ENCODE measurements at places on chromosomes 6 and 20.

DNA sequence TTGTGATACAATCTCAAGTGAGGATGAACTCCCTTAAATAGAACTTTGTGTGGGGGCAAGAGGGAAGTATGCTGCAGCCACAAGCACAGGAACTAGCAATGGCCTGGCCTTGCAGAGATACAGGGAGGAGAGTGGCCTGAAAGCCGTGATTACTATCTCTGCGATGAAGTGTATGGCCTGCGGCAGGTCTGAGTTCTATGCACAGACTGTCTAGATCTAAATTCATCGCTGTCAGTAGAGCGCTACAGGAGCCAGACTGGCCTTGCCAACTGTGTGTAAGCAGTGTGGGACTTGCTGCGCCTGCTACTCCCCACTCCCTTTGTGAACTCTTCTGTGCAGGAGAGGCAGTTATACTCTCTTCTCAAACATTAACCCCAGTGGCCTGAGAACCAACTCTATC lies 997.0 kb downstream of the GRIK2 start:
- no peak for DNase-seq

DNA sequence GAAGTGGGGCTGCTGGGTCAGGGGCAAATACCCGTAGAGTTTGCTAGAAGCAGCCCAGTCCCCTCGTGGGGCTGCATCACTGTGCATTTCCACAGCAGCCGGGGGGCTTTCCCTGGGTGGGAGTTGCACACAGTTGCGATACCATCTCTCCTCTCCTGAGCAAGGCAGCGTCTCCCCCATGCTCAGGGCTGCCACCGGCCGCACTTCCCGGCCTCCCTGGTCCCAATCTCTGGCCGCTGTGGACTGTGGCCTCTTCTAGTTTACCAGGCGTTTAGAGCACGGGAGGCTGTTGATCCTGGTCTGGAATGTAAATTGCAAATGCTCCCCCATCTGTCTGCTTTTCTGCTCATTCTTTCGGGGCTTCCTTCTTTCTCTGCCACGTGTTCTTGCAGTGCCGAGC lies 31.1 kb downstream of the OSBPL2 start:
- DNase-seq: no peak

GRCh38 chr20:19901226-19901625 lies 115.9 kb upstream of the NAA20 start:
- no peak for DNase-seq

DNA sequence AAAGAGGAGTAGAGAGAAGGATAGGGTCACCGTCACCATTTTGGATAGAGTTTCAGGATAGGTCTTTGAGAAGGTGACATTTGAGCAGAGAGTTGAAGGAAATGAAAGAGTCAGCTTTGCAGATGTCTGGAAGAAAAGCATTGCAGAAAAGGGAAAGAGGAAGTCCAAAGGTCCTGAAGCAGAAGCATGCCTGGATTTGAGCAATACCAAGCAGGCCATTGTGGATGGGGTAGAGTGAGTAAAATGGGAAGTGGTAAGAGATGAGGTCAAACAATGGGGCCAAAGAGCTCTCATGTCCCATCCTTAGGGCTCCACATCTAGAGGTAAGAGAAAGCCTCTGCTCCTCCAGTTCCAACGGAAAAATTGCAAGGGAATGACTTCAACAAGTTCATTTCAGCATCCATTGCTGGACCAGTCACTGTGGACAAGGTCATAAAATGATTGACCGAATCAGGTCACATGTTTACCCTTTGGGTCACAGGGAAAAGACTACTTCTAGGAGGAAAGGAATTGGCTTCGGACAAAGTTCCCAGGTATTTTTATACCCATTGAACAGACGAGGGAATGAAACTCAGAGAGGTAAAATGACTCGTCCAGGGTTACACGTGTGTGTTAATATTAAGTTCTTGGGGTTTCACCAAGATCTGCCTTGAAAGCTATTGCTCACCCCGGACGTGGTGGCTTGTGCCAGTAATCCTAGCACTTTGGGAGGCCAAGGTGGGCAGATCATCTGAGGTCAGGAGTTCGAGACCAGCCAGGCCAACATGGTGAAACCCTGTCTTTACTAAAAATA lies 6.6 kb upstream of the SAMHD1 start:
- DNase-seq: no peak

- no peak for DNase-seq
Observed at GRCh38 chr20:4998160-4998651, 3.1 kb downstream of the SLC23A2 start.

- DNase-seq: no peak
Observed at GRCh38 chr6:1842334-1842733, 232.6 kb downstream of the FOXC1 start.

GRCh38 chr6:158835616-158836221 lies 16.6 kb upstream of the EZR start:
- DNase-seq: no peak

- DNase-seq: no peak
Observed at GRCh38 chr6:11908436-11909105, 103.5 kb upstream of the HIVEP1 start.

GRCh38 chr6:156850353-156850752 lies 73.2 kb downstream of the ARID1B start:
- no peak for DNase-seq

- no peak for DNase-seq
Observed at GRCh38 chr6:112016320-112016719, 37.6 kb upstream of the CCN6 start.

DNA sequence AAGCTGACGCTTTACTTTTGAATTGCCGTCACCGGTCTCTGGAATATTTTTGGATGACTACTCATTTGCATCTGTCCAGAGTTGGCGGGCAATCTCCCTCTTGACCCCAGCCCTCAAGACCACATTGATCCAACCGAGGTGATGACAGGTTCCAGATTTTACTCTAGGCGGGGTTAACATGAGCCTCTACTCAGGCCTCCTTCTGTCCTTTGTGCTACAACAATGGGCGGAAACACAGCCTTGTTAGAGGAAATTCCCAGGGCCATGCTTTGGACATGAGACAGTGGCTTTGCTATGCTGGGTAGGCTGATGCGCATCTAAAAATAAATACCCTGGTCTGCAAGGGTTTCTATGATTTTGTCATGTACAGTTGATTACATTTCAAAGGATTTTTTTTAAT lies 27.0 kb upstream of the ADGRF5 start:
- no peak for DNase-seq

DNA sequence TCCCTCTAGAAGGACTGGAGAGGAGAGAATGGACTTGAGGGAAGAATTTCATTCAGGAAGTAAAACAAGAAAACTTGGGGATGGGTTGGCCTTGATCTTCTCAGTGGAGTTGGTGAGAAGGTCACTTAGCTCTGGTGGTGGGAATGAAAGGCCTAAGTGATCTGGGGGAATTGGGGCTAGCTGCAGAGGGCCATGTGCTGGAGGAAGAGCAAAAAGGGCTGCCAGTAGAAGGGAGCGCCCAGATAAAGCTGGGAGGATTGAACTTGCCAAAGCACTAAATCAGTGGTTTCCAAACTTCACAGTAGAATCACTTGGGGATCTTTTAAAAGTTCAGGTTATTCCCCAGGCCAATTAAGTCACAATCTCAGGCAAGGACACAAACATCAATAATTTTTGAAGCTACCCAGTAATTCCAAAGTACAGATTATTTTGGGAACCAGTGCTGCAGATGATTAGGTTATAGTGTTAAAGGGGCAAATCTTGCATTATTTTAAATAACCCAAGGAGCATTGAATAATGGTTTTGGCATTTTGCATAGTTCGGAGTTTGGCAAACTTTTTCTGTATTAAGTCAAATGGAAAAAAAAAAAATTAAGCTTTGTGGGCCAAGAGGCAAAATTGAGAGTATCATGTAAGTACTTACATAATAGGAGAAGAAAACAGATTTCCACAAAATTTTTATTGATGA lies 36.5 kb upstream of the RFPL4B start:
- DNase-seq: no peak

DNA sequence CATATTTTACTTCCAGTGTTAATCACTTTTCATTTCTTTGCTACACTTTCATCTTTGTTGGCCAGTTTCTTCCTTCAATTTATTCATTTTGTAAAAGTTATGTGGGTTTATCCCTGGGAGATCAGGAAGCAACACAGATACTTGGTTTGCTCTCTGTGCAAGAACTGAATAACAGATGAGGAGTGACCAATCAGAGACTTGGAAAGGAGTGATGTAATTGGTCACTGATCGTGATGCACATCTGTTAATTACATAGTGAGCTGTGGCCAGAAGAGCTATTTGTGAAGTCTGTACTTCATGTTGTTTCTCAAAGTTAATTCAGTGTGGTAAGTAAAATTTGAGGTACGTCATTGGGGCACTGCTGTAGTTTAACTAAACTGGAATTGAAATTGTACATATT lies 21.3 kb downstream of the ANKRD6 start:
- DNase-seq: no peak

GRCh38 chr6:87346700-87347099 lies 2.1 kb downstream of the C6orf163 start:
- no peak for DNase-seq

GRCh38 chr20:21396599-21397340 lies 556 bp downstream of the NKX2-4 start:
- no peak for DNase-seq

DNA sequence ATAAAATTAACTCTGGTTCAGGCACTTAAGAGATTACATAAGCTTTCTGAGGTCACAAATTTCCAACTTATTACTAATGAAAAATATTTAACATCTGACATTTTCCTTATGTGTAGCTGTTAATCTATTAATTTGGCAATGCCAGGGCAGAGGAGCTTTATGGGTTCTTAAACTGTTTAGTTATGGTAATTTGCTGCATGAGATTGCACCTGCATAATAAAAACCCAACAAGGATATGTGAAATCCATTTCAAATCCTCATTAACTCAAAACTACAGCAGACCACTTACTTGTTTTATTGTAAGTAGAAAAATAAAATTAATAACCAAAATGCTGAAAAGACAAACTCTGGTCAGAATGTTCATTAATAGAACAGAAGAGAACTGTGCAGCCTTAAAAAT lies 98.1 kb downstream of the PREP start:
- DNase-seq: no peak

DNA sequence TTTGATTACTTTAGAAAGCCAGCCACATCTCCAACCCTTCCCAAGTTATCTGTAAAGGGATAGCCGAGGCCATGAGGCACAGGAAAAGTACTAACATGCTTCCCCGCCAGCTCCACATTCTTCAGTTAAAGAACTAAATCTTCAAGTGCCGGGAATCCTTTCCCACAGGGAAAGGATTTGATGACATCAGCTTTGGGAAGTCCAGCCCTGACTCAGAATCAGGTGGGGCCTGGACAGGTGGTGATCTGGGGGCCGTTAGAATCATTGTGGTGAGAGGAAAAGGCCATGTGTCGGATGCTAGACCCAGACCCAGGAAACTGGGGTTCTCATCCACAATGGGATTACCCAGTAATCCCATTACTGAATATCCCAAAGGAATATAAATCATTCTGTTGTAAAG lies 580.0 kb downstream of the QKI start:
- DNase-seq: no peak

GRCh38 chr20:63808964-63809674 lies 21.9 kb downstream of the ZBTB46 start:
- DNase-seq: no peak

DNA sequence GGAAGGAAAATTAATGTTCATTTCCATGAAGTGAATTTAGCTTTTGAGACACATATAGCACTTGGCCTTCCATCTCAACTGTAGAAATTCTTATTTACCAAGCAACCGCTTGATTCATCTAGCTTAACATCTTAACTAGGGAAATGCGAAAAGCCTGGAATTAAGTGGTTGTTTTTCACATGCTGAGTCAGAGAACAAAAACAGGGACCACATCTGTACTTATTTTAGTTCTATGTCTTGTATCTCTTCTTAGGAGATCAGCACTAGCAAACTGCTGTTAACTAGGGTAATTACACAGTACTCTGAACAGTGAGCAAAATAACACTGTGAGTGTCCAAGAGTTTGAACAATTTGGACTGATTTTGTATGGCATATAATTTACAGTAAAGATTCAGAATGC lies 590.9 kb upstream of the NRSN1 start:
- no peak for DNase-seq

DNA sequence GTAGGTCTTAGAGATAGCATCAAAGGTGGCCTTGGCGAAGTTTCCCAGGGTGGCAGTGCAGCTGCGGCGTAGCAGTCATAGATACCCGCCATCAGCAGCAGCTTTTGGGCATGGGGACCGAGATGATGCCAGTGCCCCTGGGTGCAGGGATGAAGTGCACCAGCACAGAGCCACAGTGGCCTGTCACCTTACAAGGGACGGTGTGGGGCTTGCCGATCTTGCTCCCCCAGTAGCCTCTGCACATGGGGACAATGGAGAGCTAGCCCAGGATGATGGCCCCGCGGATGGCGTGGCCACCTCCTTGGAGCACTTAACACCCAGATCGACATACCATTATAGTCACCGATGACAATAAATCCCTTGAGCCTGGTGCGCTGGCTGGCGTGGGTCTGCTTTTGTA lies 195.5 kb downstream of the ZMYND8 start:
- no peak for DNase-seq

- DNase-seq: no peak
Observed at GRCh38 chr6:151784441-151785214, 22.9 kb upstream of the ESR1 start.

DNA sequence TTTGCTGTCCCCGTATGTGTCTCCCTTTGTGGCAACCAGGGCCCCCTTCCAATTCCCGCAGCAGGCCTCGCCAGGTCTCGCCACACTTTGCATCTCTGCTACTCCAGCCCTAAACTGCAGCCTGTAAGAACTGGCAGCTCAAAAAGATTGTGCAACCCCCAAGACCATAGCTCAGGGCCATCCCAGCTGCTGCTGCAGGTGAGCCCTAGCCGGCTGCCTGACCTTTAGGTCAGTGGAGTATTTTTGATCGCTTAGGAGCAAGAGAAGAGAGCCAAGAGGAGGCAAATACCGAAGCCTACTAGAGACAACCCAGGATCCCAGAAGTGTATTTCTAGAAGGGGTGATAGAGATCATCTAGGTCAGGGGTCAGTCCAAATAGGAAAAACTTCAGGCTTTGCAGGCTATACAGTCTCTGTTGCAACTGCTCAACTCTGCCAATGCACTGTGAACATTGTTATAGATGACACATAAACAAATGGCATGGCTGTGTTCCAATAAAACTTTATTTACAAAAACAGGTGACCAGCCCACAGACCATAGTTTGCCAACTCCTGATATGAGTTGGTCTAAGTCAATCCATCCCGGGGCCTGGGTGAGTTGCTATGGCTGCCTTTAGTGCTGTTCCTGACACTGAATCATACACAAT lies 138.4 kb downstream of the EYA2 start:
- no peak for DNase-seq

DNA sequence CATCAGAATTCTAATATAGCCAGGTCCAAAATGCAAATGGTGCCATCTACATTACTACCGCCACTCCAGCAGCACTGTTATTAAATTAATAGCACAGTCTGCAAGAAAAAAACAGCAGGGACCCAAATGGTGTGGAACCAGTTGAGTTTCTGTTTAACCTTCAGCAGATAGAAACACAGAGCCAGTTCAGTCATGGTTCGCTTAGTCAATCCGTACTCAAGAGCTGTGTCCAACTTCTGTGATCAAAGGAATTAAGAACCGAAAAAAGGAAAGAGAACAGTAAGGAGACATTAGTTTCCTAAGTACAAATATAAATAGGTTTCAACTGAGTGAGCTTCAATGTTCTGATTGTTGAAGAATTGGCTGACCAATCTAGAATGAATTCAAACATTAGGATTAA lies 107.7 kb downstream of the TRDN start:
- no peak for DNase-seq
